ENCODE measurements at places on chromosomes 4 and X.

- DNase-seq, result peak; percentile 65
Measured at GRCh38 chrX:2781226-2781571, 29.4 kb downstream of the XG start.

DNA sequence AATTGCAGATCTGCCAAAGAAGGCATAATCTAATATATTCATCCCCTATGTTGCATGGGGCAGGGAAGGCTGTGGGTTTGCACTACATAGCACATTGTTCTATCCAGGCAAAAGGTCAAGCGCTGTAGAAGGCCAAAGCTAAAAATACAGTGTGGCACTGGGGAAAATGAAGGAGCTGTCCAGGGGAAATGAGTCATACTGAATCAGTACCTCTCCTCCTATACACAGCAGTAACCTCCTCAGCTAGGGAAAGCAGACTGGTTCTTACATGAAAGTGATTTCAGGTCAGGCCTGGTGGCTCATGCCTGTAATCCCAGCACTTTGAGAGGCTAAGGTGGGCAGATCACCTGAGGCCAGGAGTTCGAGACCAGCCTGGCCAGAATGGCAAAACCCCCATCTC lies 31.0 kb upstream of the SLC25A4 start:
- DNase-seq, result peak; percentile 85

GRCh38 chr4:12852338-12853307 lies 631.5 kb downstream of the RAB28 start:
- peak; percentile 97 for DNase-seq

DNA sequence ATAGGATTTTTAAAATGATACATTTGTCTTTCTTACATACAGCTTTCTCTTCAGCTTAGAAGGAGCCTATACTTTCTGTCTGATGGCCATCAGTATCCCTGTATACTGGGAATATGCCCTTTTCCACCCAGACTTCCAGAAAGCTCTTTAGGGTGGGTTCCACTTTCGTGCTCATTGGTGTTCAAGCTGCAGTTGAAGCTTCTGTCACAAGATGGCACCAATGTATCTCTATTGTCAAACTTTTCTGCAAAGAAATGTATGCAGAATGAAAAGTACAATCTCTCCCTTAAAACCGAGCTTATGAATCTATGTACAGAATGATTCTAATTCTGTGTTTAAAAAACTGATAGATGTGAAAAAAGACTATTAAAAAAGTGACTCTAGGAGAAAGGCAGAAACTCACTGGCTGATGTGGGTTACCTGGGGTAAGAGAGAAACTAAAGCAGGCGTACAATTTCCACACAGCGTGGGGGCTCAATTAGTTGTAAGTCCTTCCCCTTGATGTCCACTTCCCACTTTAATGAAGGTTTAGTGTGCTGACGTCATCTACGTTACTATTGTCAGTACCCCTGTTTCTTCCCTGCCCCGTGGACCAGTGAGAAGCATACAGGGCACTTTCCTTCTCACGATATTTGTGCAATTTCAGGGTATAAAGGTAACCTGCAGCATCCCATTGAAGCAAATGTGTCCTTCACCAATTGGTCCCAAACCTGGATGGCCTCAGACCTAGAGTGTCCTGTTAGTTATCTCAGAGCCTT lies 57.3 kb upstream of the TCEAL2 start:
- peak; percentile 53 for DNase-seq

- DNase-seq, result no peak
Measured at GRCh38 chrX:102846544-102847236, 90.4 kb upstream of the RAB40AL start.

DNA sequence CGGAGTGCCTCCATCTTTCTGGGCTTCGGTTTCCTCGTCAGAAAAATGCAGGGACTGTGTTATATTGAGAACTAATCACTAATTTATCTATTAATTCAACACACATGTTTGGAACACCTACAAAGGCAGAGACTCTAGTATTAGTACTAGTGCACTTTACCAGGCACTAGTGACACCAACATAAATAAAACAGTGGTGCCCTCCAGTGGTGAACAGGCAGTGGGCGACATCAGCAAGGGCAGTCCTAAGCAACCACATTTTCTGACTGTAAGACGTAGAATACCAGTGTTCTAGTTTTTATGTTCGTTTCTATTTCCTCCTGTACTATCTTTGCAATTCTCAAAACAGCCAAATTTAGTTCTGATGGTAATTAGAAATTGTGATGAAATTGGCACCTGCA lies 69.1 kb upstream of the UCP1 start:
- DNase-seq, result peak; percentile 45

GRCh38 chrX:153590961-153591956 lies 7.7 kb downstream of the CCNQ start:
- no peak for DNase-seq

- DNase-seq, result no peak
Measured at GRCh38 chr4:105234582-105234981, 87.9 kb downstream of the TET2 start.

- DNase-seq, result peak; percentile 65
Measured at GRCh38 chr4:38314663-38315062, 349.3 kb upstream of the KLF3 start.

DNA sequence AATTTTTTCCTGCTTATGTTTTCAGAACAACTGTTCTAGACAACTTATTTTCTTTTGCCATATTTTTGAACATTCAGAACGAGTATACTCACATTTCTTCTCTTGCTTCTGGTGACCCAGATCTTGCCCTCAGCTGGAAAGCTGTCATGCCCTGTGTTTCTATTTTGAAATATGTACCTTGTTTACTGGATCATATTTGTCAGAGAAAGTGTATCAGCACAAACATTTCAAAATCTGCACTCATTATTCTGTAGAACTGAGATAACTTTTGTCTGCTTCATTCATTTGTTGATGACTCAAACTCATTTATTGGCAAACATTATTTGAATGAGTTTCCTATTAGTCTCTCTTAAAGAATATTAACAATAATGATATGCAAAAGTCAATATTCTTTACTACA lies 46.2 kb upstream of the FAM9A start:
- DNase-seq, result no peak

GRCh38 chr4:128385683-128386304 lies 98.2 kb upstream of the PGRMC2 start:
- DNase-seq, result peak; percentile 91

- peak; percentile 28 for DNase-seq
Measured at GRCh38 chr4:52202251-52202779, 151.2 kb downstream of the SPATA18 start.

GRCh38 chr4:38060829-38061431 lies 100.7 kb downstream of the PTTG2 start:
- DNase-seq, result peak; percentile 23

DNA sequence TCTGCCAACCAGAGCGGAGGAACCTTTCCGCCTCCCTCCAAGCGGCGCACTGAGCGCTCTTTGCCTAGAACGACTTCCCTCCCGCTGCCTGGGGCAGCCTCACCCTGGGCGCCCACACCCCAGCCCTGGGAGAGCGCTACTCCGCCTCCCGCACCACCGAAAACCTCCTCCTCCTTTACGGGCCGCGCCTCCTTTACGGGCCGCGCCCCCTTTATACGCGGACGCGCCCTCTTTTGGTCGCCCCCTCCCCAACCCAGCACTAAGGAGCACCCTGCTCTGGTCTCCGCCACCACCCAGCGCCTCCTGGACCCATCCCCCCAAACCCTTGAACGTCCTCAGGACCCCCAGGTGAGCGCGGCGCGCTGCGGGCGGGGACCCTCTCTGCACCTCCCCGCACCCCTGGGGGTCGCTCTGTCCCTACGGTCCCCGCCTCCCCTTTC lies 586 bp upstream of the NSG1 start:
- DNase-seq, result peak; percentile 31

DNA sequence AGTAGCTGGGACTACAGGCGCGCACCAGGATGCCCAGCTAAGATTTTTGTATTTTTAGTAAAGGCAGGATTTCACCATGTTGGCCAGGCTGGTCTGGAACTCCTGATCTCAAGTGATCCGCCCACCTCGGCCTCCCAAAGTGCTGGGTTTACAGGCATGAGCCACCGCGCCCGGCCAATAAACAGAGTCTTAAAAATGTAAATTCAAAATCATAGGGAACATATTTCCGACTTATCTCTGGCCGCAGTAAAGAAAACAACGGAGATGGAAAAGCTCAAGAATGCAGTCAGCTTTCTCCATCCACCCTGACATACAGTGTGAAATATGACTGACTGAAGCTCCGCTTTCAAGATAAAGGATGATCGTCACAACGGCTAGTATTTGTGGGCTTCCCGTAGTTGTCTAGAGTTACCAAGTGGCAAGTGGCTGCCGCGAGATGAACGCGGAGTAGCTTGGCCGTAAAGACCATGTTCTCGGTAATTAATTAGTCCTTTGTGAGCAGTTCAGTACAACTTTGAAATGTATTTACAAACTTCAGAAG lies 495.1 kb upstream of the FAT1 start:
- DNase-seq, result no peak

- DNase-seq, result no peak
Measured at GRCh38 chr4:122131562-122132157, 20.5 kb upstream of the BLTP1 start.

DNA sequence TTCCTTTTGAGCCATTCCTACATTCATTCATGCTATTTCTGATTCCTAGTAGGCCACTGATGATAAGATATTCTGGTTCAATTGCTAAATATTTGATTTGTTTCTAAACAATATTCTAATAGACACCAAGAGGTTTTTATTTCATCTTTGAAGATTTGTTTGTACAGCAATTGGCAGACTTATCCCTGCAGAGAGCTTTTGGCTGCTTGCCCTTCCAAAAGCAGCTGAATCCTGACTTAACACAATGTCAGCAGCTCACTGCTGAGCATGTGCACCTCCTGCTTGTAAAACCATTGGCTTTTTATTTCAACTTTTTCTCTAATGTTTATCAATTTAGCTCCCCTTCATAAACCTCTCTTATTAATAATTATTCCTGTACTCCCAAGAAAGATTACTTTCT lies 45.3 kb downstream of the MMRN1 start:
- peak; percentile 67 for DNase-seq

DNA sequence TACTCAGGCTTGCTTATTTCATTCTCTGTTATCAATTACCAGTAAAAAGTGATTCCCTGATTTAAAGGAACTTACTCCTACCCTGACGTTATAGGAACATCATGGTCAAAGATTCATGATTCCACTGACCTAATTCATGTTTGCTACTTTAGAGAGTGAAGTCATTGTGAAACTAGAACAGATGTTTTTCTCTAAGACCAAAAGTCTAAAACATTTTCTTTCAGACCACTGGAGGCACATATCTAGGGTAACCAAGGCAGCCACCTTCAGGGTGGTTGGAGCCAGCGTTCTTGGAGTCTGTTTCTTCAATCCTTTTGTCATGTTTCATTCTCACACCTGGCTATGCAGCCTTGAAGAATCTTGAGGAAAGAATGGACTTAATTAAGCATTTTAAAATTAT lies 77.8 kb downstream of the GALNTL6 start:
- no peak for DNase-seq

Measured in DMS53 (cell line).